Activated T-helper 2 cell treated with anti-CD3 and anti-CD28 coated beads, Interferon-gamma antibody, Interleukin-2, Interleukin-4, amounts not matched to agents 10 μg/mL and 5 μg/mL and 100 μg/mL, durations not matched to agents 14 hours and 24 hours and 36 hours (primary cell): ENCODE measurements at places on chromosomes 2 and 18. TPM values are rescaled to one million over a fixed set of nuclear protein-coding genes. Genes with fewer than 3 reads are reported as not detected.

Gene CTNNA2
- total RNA-seq: not detected in 2 replicates

Gene ACADL
- total RNA-seq: not detected in 2 replicates

Gene MSH2
- total RNA-seq: 66.2 and 66.7 TPM in 2 replicates

Gene TUBA3D
- not detected in 2 replicates for total RNA-seq

Gene ALK
- total RNA-seq: not detected in 2 replicates

Gene MTIF2
- total RNA-seq: 40.2 and 42.7 TPM in 2 replicates

Gene SIX2
- not detected in 2 replicates for total RNA-seq

Gene TTC39C
- 14.3 and 20.1 TPM in 2 replicates for total RNA-seq

Gene KRCC1
- 17.5 and 18.7 TPM in 2 replicates for total RNA-seq

Gene COL4A3
- total RNA-seq: not detected in 2 replicates

Gene SLC9A4
- 0.09 TPM in 2 replicates for total RNA-seq

Gene SMARCAL1
- 32.8 and 34.1 TPM in 2 replicates for total RNA-seq

Gene CFAP221
- not detected in 2 replicates for total RNA-seq

Gene HSBP1L1
- 12.0 and 15.5 TPM in 2 replicates for total RNA-seq

Gene TMEM163
- 0.09 and 0.27 TPM in 2 replicates for total RNA-seq

Gene MERTK
- total RNA-seq: 1.0 and 1.4 TPM in 2 replicates

Gene UGT1A5
- not detected in 2 replicates for total RNA-seq

Gene ABCB11
- total RNA-seq: 0.02 TPM in 1 of 2 replicates, not detected in the other

Gene WDR43
- 117 and 128 TPM in 2 replicates for total RNA-seq

Gene DYSF
- 0.05 TPM in 1 of 2 replicates, not detected in the other for total RNA-seq

Gene ANKRD30BL
- total RNA-seq: not detected in 2 replicates

Gene NFATC1
- total RNA-seq: 95.0 and 99.9 TPM in 2 replicates

Gene RTKN
- 2.2 and 3.9 TPM in 2 replicates for total RNA-seq

Gene CD8B2
- total RNA-seq: not detected in 2 replicates

Gene ST6GAL2
- not detected in 2 replicates for total RNA-seq
